ENCODE measurements at places on chromosomes 3 and 15.

DNA sequence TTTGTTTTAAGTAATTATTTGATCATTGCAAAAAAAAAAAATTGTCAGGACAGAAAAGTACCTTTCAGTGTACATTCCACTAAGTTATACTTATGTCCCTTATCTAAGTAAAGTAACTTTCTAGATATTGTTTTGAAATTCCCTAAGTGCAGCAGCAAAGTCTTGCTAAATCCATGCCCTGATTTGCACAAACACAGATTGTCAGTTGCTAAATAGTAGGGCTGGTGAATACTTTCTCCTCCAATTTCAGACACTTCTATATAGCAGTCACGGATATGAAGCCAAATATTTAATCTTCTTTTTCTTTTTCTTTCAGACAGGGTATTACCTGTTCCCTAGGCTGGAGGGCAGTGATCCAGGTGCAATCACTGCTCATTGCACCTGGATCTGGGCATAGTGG lies 12.9 kb downstream of the LRRC2 start:
- no peak for DNase-seq
- peaks cover 30% of the 10 kb centered on the region for H3K36me3 ChIP-seq
- no peak overlapping the region for H3K27ac ChIP-seq
- H3K4me3 ChIP-seq: no peak overlapping the region
- H3K27me3 ChIP-seq: no peaks in the 10 kb centered on the region
- H3K4me1 ChIP-seq: peaks cover 5% of the 10 kb centered on the region

GRCh38 chr3:186969607-186970006 lies 39.3 kb downstream of the ST6GAL1 start:
- H3K27me3 ChIP-seq: no peaks in the 10 kb centered on the region
- no peak overlapping the region for H3K27ac ChIP-seq
- peaks cover 7% of the 10 kb centered on the region for H3K4me1 ChIP-seq

DNA sequence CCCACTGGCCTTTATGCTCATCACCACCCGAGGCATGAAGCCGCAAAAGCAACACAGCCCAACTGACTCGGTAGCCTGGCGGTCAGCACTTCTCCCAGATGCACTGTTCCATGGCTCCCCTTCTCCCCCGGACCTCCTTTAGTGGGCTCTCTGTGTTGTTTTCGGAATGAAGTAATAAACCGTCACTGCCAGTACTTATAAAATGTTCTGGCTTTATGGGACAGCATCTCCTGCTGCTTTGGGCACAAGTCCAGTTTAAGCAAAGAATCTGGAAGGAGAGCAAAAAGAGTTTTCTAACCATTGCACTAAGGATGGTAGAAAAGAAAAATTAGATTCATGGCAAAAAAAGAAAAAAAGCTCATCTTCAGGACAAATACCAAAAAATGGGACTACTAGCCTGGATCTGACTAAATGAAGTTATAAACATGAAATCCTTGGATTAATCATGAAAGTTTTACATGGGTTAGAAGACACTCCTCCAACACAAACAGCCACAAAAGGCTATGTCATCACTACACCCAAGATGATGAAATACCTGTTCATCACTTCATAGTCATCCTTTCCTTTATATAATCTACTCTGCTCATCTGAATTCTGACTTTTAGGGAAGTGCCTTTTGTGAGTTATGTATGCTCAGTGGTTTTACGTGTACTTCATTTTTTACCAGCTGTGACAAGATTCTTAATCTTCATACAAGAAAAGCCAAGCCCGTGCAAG lies 89.5 kb upstream of the UBE2E2 start:
- no peak overlapping the region for H3K27ac ChIP-seq
- no peaks in the 10 kb centered on the region for H3K36me3 ChIP-seq
- no peak for DNase-seq
- H3K4me3 ChIP-seq: no peak overlapping the region
- no peaks in the 10 kb centered on the region for H3K27me3 ChIP-seq

- H3K27me3 ChIP-seq: no peaks in the 10 kb centered on the region
- H3K36me3 ChIP-seq: no peaks in the 10 kb centered on the region
- H3K4me1 ChIP-seq: peaks cover 4% of the 10 kb centered on the region
Observed at GRCh38 chr3:124517306-124517705, 212.9 kb upstream of the UMPS start.

- H3K4me3 ChIP-seq: no peak overlapping the region
- DNase-seq: no peak
- no peaks in the 10 kb centered on the region for H3K36me3 ChIP-seq
- H3K27me3 ChIP-seq: no peaks in the 10 kb centered on the region
- H3K27ac ChIP-seq: no peak overlapping the region
Observed at GRCh38 chr3:145209561-145209960, 951.4 kb downstream of the PLOD2 start.

All from endodermal cell (in vitro differentiated cells).